ENCODE measurements at places on chromosomes 11 and 22.

- peak; percentile 52 for DNase-seq
Observed at GRCh38 chr11:44556735-44557409, 8.6 kb upstream of the CD82 start.

DNA sequence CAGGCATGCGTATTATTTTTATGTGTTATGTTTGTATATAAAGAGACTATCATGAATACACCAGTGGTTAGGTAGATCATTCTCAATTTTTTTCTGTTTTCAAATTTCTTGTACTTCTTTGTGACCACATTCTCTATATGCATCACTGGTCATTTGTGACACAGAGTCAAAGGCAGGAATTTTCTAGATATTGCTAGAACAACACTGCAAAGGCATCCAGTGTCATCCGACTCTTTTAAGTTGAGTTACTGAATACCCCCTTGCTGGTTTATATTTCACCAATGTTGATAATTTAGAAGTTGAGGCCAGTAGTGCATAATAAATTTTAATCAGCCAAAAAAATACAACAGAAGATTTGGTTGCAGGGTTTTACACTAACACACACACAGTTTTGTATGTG lies 351.8 kb downstream of the CASP12 start:
- DNase-seq: no peak

- no peak for DNase-seq
Observed at GRCh38 chr22:41311487-41311886, 10.2 kb downstream of the ZC3H7B start.

DNA sequence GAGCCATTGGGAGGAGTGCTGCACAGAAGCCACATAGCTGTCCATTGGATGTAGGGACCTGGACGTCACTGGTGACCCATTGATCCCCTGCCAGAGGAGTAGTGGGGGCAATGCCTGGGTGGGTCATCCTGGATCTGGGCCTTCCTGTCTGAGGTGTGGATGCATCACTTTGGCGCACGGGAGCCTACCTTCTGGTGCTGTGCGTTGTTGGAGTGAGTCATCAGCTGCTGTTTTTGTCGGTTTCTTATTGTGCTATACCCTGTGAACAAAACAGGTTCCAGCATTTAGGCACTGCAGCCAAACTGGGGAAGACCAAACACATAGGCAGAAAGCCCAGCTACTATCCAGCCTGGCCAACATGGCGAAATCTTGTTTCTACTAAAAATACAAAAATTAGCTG lies 3.2 kb downstream of the TAF6L start:
- DNase-seq: no peak

DNA sequence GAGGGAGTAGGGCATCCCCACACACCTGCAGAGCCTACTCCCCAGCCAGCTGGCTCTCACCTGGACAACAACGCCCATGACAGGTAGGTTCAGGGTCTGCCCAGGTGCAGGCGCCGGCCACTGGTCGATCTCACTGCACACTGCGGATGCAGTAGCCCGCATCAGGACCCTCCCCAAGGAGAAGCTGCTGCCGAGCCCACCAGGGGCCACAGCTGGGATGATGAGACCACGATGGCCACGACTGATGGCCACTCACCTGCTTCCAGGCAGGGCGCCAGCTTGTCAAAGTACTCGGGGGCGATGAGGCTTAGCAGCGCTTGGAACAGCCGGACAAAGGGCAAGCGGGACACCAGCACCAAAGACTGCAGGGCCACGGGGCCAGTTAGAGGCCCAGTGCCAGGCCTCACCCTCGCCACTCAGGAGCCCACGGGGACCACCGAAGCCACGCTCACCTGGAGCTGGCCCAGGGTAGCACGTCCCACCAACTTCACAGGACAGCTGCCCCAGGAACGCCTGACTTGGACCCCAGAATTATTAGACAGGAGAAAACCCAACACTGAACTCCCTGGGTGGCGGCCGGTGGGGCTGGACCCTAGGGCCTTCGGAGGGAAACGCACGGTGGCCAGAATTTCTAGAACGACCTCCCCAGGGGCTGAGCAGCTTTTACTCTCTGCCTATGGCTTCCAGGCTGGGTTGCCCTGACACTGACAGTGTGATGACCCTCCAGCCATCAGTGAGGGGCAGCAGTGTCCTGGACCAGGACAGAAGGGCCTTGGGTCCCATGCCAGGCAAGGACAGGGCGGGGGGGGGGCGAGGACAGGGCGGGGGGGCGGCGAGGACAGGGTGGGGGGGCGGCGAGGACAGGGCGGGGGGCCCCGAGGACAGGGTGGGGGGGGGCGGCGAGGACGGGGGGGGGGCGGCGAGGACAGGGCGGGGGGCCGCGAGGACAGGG lies 8.9 kb upstream of the PLXNB2 start:
- DNase-seq: no peak

- DNase-seq: no peak
Observed at GRCh38 chr11:35083431-35084238, 55.3 kb upstream of the CD44 start.

DNA sequence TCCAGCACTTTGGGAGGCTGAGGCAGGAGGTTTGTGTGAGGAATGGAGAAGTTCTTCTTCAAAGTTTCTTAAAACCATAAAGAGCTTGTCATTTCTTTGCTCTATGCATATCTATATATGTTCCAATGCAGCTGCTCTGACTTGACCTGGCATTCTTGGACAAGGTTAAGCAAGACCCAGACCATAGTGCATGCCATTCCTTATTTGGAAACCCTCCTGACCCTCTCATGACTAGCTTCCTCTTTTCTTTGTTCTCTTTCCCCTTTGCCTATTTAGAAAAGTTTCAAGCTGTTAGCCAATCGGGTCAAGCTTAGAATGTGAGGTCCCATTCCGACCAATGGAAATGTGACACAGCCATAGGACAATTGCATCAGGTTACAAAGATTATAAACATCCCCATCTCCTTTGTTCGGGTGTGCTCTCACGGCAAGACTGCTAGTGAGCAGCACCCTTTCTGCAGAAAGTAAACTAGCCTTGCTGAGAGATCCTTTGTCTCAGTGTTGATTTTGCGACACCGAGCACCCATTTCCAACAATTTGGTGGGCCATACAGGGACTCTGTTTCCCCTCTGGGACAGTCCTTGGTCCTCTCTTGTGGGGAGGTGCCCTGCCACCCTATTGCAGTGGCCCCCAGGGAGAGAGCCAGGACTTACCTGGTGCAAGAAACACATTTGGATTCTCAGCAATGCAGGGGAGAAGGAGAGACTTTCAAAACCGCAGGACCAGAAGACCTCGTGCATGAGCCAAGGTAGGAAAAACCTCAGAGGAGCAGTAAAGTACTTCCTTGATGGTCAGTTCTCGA lies 39.9 kb upstream of the ANO1 start:
- no peak for DNase-seq

DNA sequence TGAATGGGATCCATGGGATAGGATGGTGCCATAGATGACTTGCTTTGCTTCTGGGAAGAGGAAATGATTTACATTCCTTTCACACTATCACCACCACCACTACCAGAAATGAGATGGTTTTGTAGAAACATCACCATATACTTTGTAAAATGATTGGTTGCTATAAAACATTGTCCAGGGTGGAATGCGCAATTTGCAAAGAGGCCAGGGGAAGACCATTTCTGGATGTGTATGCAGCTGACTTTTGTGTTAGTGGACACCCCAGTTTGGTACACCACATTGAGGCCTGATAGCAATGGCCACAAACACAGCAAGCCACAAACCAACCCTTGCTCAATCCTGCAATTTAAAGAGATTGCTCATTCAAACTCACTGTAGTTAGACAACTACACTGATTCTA lies 56.7 kb upstream of the RCN1 start:
- no peak for DNase-seq

DNA sequence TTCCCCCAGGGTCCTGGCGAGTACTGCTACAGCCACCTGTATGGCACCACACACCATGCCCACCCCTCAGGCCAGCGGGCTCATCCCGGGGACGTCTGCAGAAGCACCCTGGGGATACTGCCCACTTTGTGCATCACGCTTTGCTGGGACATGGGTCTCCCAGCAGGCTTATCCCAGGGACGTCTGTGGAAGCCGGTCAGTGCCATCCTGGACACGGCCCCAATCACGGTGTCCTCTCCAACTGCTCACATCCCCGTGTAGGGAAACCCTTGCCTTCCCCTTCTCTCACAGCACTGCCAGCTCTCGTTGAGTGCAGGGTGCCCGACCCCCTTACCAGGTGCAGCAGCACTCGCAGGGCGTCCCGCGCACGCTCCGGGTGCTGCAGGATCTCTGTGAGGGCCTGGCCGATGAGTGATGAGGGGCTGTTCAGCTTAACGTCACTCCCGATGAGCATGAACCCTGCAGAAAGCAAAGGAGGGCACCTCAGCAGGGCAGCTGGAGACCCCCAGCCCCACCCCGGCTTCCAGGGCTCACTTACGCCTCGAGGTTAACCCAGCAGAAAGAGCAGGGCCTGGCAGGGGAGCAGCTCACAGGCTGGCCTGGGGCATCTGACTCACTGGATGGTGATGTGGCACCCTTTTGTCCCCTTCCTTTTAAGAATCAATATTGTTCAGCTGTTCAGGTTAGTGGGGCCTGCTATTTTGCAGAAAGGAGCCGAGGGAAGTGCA lies 76.9 kb upstream of the PITPNB start:
- no peak for DNase-seq

GRCh38 chr22:42805998-42806830 lies 50.9 kb downstream of the ARFGAP3 start:
- DNase-seq: no peak

- DNase-seq: no peak
Observed at GRCh38 chr11:87019613-87020271, 18.0 kb upstream of the TMEM135 start.

- DNase-seq: no peak
Observed at GRCh38 chr22:36544107-36544620, 15.2 kb upstream of the EIF3D start.

DNA sequence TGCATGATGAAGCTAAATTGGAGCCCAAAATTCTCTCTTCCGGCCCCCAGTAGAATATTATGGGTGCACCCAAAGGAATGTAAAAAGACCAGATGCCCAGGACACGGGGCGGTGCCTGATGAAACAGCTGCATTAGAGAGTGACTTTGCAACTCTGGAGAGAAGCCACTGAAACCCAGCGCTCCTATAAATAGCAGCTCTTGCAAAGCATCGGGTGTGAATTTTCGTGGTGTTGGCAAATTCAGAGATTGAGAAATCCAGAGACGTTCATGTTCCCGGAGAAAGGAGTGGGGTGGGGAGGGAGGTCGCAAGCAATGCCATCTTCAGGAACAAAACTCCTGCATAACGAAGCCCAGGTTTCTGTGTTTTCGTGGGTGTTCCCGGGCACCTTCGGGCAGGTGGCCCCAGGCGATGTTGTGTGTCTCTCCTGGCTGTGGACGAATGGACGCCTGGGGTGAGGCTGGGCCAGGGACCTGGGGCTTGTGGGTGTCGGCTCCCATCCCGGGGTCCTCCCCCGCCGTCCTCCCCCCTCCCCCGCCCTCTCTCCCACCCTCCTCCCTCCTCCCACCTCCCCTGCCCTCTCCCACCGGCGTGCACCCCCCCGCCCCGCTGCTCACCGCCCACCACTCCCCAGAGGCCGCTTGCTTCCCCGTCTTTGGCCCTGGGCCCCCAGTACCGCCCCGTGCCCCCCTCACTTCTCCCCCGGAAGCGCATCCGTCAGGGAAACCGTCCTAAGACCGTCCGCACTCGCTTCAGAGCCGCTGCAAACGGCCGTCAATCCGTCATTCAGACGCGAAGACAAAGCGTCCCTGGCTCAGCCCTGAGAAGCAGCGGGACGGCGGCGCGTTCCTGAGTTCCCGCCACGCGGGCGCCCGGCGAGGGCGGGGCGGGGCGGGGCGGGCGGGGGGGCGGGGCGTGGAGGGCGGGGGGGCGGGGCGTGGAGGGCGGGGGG lies 26.7 kb upstream of the TOLLIP start:
- peak; percentile 64 for DNase-seq

GRCh38 chr22:32348031-32348611 lies 9.5 kb upstream of the RFPL3 start:
- no peak for DNase-seq

- DNase-seq: no peak
Observed at GRCh38 chr11:78251083-78251775, 62.5 kb downstream of the USP35 start.

DNA sequence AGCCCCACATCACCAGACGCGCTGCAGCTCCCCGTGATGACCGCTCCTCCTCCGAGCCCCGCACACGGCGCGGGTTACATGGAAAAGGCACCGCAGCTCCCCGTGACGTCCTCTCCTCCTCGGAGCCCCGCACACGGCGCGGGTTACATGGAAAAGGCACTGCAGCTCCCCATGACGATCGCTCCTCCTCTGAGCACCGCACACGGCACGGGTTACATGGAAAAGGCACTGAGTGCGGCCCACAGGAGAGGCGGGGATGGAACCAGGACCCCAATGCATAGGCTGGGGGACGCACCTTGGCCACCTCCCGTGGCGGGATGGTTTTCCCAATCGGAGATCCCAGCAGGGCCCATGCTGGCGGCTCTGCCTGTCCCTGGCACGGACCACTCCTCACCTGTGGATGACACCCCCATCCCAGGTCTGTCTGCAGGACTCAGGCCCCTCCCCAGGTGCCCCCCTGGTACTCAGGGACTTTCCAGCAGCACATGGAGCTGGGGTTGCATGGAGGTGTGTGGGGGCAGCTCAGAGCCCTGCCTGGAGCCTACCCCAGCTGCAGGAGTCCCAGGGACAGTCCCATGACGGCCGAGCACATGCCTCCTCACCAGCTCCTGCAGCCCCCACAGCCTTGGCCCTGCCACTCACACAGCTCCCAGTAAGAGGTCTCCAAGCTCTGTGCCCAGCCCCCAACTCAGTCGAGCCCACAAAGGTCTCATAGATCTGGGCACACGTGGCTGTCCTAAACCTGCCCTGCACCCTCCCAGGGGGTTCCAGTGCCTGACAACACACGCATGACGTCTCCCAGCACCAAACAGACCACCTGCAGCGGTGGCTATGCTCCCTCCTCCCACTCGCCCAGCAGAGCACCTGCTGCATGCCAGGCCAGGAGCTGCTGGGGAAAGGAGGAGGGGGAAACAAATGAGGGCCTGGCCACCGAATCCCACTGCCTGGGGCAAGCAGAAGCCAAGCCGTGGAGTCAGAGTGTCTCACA lies 166.6 kb downstream of the BRD1 start:
- peak; percentile 79 for DNase-seq

DNA sequence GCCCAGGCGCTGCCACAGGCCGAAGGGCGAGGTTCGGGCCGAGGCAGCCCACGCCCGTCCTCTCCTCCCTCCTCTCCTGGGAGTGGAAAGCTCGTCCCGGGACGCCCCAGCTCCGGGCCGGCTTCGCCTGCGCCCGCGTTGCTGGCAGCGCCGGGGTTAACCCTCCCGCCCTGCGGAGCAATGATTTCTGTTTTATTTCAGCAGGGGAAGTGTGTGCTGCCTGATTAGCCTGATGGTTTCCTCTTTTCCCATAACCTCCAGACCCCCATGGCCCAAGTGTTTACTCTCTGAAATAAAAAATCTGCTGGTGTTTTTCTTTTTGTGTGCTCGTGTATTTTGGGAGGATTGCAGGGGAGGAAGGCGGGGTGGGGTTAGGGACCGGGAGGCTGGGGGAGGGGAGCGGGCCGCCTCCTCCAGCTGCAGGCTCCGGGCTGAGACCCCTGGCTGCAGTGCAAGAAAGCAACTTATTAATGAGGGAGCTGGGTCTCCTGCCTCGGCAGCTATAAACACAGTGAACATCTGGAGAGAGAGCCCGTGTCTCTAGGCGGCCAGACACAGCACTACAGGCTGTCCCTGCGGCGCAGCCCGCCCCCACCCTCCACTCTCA lies 38.6 kb downstream of the ETS1 start:
- DNase-seq: no peak

- no peak for DNase-seq
Observed at GRCh38 chr11:72146625-72147024, 11.1 kb downstream of the FOLR3 start.

GRCh38 chr22:27638329-27639233 lies 163.0 kb downstream of the MN1 start:
- no peak for DNase-seq

GRCh38 chr11:453564-453963 lies 3.5 kb downstream of the PTDSS2 start:
- DNase-seq: no peak

- peak; percentile 48 for DNase-seq
Observed at GRCh38 chr22:23789638-23790037, 2.9 kb downstream of the SMARCB1 start.

Data from NCI-H345 (cell line).